T-helper 2 cell (primary cell): ENCODE measurements at places on chromosomes 3 and 15.

DNA sequence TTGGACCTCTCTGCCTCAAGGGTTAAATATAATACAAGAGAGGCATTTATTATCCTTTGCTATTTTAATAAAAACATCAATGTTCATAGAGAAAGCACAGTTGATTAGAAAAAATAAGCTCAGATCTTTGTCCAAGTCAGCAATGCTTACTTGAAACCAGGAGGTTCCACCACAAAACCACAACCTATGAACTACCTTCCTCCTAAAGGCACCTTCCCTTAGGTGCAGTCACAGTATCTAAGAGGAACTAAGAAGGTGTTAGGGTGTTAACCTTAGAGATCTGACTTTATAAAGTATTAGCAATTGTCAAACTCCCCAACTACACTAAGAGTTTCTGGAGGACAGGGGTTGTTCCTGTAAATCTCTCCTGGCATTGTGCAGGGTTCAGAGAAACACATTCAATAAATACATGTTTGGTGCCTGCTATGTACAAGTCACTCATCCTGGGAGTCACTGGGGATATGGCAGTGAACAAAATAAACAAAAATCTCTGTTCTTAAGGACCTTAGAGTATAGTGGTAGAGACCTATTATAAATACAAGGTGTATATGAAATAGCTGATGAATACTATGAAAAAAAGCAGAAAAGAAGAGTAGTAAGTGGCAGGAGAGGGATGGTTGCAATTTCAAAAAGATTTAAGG lies 208.6 kb downstream of the NFKBIZ start:
- no peak for DNase-seq

GRCh38 chr15:65839354-65839901 lies 29.9 kb upstream of the RAB11A start:
- no peak for DNase-seq

DNA sequence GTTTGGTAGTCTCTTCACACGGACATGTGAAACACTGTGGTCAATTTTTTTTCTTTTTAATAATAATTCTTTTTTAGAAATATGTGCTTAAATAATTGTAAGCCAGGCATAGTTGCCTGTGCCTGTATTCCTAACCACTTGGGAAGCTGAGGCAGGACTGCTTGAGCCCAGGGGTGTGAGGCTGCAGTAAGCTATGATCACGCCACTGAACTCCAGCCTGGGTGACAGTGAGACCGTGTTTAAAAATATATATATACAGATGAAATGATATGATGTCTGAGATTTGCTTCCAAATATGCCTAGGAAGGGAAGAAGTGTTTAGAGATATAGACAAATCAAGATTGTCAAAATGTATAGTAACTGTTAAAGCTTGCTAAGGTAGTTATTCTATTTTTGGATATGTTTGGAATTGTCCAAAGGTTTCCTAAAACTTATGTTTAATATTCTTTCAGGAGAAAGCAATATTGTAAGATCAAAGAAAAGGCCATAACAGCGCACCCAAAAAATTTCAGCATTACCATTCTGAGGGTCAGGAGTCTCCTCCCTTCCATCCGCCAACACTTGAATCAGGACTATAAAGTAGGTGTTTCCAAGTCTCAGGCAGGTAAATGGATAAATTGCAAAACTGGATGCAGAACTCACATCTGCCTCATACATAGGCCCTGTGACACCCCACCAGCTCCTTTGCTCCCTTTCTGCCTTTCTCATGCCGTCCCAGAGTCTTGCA lies 532 bp upstream of the SELENOT start:
- DNase-seq: no peak

- DNase-seq: no peak
Observed at GRCh38 chr3:88147261-88147660, 2.5 kb upstream of the C3orf38 start.

DNA sequence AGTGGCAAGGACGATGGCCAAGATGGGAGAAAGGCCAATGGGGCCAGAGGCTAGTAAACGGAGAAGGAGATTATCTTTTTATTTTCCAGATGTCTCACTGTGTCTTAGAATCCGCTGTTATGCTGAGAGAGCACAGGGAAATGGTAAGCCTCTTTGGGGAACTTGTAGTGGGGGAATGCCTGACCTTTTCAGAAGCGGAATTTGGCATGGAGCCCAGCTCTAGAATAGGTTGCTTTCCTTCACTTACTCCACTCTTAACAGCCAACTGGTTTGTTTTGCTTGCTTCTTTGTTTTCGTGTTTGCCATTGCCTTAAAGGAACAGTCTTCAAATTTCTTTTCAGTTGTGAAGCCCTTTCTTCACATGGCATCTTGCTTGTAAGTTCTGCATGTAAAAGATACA lies 316.2 kb upstream of the THRB start:
- DNase-seq: no peak

GRCh38 chr3:59654480-59655417 lies 604.9 kb upstream of the CFAP20DC start:
- DNase-seq: no peak

DNA sequence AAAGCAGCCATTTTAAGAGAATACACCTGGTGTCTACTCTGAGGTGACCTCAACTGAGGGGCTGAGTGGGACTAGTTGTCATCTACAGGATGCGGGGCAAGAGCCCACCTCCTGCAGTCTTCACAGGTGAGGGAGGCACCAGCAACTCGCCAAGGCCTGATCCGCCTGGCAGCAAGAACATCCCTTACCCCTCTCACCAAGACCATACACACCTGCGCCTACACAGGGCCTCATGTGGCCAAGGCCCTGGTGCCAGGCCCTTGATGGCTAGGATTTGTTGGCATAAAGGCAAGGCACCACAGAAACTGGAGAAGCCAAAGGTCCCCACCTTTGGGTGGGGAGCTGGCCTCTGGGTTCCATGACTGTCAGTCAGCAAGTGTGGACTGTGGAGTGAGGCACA lies 18.4 kb downstream of the ELP6 start:
- no peak for DNase-seq

- DNase-seq: no peak
Observed at GRCh38 chr3:86427343-86427742, 563.6 kb downstream of the VGLL3 start.

- peak; percentile 24 for DNase-seq
Observed at GRCh38 chr3:112605285-112605684, 35.7 kb downstream of the CCDC80 start.

DNA sequence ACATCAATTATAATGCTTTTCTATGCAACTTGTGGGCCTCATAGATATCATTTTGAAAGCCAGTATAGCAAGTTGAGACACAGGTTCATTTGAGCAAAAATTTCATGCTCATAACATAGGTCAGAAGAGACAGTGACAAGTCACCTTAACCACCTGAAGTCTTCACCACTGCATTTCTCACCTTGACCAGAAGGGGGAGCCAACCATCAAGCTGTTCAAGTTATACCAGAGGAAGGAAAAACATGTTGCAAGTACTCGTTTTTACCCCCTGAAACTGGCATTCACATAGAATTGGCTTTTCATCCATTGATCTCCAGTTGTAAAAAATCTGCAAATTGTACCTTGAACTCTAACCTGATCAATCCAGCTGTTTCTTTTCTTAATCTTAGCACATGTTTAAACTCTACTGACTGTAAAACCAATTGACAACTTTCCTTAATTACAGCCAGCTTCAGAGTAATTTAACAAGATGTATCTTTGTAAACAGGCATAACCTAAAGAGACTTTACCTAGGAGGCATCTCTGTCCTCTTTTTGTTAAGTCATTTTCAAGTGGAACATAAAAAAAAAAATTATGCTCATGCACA lies 1.4 kb downstream of the LMOD3 start:
- DNase-seq: peak; percentile 60

- no peak for DNase-seq
Observed at GRCh38 chr15:37516621-37517020, 416.3 kb upstream of the MEIS2 start.

GRCh38 chr3:23968463-23969184 lies 23.5 kb downstream of the NR1D2 start:
- no peak for DNase-seq

DNA sequence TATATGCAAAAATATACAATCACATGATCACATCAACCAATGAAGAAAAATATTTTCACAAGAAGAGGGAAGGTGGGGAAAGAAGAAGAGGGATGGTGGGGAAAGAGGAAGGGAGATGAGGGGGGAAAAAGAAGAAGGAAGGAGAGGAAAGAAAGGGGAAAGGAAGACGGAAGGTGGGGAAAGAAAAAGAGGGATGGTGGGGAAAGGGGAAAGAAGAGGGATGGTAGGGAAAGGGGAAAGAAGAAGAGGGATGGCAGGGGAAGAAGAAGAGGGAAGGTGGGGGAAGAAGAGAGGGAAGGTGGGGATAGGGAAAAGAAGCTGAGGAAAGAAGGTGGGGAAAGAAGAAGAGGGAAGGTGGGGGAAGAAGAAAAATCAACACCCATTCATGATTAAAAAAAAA lies 3.2 kb upstream of the GOLGB1 start:
- no peak for DNase-seq

DNA sequence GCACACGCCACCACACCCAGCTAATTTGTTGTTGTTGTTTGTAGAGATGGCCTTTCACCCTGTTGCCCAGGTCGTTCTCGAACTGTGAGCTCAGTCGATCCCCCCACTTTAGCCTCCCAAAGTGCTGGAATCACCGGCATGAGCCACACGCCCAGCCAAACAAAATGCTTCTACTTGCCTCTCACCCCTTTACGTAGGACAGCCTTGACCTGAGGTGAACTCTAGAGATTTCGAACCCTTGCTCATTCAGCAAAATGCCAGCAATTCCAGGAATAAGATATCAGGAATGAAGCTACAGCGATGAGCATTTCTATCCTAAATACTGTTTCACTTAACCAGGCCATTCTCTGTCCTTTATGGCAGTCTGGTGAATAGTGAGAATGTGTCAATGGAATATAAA lies 135.0 kb downstream of the LRRK1 start:
- DNase-seq: no peak

DNA sequence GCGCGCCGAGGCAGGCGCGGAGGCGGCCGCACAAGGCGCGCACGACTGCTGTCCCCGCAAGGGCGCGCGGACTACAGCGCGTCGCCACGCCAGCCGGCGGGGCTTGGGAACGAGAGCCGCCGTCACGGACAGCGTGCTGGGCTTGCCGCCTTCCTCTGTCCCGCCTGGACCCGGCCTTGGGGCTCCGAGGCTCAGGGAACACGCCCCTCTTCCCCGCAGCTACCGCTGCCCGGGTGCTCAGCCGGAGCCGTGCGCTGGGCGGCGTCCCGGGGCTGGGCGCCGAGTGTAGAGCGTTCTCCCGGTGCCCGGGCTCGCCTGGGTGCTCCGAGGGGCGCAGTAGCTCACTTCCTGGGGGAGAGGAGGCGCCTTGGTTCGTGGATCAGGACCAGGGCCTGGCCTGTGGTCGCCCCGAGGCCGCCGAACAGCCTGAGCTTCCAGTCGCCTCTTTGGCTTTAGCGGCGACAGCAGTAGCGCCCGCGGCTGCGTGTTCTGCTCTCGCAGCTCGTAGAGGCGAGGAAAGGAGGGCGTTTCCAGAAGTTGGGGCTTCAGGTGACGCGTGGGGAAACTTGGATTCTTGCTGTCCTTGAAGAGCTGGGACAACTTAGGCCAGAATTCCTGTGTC lies 226.7 kb upstream of the C2CD4B start:
- peak; percentile 38 for DNase-seq

DNA sequence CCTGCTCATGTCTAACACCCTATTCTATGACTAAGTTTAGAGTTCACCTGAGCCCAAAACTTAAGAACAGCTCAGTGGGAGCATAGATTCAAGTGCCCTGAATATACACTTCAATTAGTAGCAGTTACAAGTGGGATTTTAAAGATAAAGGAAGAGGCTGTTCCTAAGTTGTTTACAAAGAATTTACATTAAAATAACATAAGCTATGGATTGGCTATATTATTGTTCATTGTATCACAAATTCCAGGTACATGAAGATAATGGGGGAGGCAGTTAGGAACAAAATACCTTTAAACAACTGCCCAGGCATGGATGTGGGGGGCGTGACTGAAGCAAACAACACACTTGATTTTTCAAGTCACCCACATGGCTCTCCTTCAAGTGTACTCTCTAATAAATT lies 52.7 kb downstream of the ROPN1B start:
- no peak for DNase-seq

DNA sequence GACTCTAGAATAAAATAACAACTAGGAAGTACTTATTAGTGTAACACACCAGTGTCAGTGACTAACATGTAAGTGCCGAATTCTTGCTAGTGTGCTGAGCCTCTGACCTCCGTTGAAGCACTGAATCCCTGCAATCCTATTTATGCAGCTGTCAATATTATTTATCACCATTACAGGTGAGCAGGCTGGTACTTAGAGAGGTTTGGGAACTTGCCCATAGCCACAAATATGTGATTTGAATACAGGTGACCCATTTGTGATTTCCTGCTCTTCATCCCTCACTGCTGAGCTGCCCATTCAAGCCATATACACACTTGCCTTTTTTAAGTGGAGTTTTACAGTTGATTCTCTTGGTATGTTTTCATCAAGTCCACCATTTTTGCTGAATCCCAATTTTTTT lies 12.2 kb downstream of the EIF4E3 start:
- no peak for DNase-seq
